Right lobe of liver (tissue), 6 donors: ENCODE measurements at places on chromosomes 1 and 21.

DNA sequence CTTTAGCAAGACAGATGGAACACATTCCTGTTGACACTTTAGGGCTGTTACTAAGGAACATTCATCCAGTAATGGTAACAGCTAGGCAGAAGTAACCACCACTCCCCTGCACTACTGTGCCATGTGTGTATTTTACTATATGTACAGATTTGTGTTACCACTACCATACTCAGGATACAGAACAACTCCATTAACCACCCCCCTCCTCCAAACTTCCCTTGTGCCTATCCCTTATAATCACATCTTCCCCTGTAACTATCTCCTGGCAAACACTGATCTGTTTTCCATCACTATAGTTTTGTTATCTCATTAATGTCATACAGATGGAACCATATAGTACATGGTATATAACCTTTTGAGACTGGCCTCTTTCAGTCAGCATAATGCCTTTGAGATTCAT is 3.9 kb upstream of the POU2F1 start:
- no peaks in the 10 kb centered on the region for H3K4me1 ChIP-seq
- H3K27me3 ChIP-seq, result no peaks in the 10 kb centered on the region
- H3K4me3 ChIP-seq, result no peak overlapping the region
- H3K36me3 ChIP-seq, result no peaks in the 10 kb centered on the region

DNA sequence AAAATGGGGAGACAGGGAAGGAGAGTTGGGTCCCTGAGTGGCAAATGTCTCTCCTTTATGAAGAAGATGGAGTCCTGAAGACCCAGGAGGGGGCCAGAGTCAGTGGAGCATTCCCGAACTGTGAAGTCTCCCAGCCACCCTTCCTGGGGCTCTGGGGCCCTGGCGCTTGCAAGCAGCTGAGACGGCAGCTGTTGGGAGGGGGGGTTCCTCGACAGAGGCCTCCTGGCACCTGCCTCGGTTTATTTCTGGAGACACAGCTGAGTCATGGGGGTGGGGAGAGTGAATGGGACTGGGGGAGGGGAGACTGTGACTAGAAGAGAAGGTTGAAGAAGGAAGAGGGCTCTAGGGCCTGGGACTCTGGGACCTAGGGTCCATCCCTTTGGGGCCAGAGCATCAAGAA is 14.0 kb downstream of the NES start:
- H3K27me3 ChIP-seq, result no peaks in the 10 kb centered on the region
- H3K36me3 ChIP-seq, result no peaks in the 10 kb centered on the region
- H3K4me1 ChIP-seq, result peaks cover 8% of the 10 kb centered on the region
- no peak overlapping the region for H3K4me3 ChIP-seq
- no peak overlapping the region for H3K27ac ChIP-seq
- no peak for DNase-seq

- H3K4me3 ChIP-seq, result no peak overlapping the region
- DNase-seq, result no peak
- H3K27ac ChIP-seq, result no peak overlapping the region
- no peaks in the 10 kb centered on the region for H3K4me1 ChIP-seq
Observed at GRCh38 chr1:98675282-98675681, 13.8 kb downstream of the SNX7 start.

DNA sequence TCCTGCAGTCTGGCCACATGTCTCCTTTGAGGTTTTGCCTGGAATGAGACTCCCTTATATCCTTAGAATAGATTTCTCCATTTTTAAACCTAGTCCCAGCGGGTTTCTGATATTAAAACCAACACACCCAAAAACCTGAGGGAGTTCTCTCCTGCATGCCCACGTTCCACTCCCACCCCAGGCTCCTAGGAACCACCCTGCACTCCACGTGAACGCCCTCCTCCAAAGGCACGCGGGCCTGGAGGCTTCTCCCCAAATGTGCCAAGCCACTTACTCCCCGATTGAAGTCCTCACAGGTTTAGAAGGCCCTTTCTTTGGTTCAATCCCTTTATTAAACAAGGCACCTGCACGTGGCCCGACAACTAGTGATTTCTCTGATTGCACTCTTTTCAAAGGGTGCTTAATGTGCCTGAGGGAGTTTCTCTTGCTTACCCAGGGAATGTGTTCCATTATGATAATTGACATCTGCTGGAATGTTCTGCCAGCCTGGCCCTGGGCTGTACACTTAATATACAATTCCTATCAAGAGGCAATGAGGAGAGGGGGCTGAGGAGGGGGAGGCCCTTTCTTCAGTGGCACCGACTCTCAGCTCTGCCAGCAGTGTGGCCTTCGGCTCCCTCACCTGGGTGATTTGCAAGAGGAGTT is 104.3 kb upstream of the ADAR start:
- H3K4me3 ChIP-seq, result no peak overlapping the region
- no peak for DNase-seq
- no peaks in the 10 kb centered on the region for H3K4me1 ChIP-seq
- no peaks in the 10 kb centered on the region for H3K27me3 ChIP-seq
- no peak overlapping the region for H3K27ac ChIP-seq
